ENCODE measurements at places on chromosomes 6 and 20.

DNA sequence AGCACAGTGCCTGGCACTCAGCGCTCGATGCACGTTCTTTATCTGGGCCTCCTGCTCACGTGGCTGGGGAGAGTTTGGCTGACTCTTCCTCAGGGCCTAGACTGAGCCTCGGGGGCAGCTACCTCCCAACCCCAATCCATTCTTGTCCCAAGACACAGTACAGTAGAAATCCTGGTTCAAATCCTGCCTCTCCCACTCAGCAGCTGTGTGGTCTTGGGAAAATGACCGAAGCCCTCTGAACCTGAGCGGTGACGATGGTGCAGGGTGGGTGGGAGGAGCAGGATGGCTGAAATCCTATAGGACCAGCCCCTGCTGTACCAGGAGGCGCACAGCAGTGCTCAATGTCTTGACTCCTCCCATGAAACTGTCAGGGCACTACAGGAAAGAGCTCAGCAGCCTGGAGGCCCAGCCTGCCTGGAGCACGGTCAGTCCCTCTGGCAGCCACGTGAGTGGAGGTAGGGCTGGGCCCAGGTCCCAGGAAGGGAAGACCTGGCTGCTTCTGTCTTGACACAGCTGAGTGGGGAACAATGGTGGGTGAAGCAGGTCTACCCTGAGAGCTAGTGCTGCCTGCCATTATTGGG lies 31.5 kb downstream of the PDRG1 start:
- no peak for DNase-seq

GRCh38 chr6:4057036-4057435 lies 21.9 kb downstream of the FAM217A start:
- DNase-seq, result no peak

GRCh38 chr6:36694616-36695015 lies 3.0 kb upstream of the RAB44 start:
- DNase-seq, result no peak

GRCh38 chr6:145015739-145016558 lies 719.4 kb downstream of the EPM2A start:
- DNase-seq, result no peak

DNA sequence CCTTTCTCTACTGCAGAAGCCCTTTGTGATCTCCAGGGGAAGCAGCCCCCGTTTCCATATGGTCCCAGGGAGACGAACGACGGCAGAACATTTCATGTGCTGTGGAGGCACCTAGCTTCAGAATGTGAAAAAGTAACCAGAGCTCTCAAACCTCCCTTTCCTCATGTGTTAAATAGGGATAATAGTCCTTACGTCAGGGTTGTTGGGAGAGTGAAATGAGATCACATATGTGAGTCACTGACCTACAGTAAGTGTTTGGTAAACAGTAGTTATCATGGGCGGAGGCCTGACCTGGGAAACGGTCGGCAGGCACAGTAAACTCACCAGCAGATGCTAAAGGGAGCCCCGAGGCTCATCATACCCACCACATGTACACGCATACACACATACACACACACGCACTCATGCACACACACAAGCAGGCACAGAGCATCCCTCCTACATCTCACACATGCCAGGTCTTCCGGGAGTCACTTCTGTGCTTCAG lies 89.7 kb downstream of the LY86 start:
- DNase-seq, result no peak

DNA sequence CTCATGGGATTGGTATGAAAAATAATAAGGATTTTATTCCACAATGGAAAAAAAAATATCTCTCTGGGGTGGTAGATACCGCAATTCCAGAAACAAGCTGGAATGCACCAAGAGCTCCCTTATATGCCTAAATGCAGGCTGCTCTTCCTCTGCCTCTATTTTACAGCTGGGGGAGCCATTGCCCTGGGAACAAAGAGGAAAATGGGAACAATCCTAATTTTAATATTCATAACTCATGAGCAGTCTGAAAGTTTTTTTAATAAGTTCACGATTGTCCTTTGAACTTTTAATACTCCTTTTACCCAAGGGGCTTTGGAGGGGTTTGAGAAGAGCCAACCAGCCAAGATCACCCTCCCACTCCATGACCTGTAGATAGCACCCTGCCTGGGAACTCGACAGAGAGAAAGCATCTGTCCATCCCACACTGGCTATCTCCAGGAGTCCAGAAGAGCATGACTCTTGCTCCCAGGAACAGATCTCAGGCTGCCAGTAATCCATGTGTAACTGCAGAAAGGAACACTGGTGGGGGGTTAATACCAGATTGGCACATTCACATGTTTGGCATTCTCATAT lies 74.7 kb downstream of the CD83 start:
- no peak for DNase-seq

DNA sequence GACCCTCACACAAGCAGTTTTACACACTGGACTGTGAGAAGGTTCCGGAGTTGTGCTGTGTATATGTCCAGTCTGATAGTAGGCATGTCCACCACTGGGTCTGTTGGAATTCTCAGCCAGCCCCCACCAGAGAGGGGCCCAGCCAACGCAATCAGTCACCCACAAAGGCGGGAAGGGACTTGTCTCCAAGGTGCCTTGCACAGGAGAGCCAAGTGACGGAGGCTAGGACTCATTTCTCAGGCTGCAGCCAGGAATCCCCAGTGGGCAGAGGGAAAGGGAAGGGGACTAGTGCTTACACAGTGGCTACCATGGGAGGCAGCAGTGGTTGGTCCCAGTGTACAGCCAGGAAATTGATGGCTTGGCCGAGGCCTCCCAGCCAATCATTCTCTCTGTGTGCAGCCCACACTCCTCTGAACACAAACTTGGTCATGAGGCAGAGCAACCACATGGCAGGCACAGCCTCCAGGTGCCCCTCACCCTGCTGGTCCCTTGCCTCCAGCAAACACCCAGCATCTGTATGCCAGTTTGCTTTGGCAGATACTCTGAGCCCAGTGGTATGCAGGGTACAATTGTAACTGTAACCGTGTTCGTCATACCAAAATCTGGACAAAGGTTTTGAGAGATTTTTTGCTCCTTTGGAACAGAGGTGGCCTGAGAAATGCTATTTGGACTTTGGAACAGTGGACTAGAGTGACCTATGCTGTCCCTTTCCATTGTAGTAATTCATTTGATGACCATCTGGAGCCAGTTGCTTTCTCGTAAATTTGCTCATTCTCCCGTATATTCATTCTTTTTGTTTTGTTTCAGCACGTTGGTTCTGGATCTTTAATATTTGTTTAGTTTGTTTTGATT lies 72.9 kb upstream of the MYL9 start:
- DNase-seq, result no peak

DNA sequence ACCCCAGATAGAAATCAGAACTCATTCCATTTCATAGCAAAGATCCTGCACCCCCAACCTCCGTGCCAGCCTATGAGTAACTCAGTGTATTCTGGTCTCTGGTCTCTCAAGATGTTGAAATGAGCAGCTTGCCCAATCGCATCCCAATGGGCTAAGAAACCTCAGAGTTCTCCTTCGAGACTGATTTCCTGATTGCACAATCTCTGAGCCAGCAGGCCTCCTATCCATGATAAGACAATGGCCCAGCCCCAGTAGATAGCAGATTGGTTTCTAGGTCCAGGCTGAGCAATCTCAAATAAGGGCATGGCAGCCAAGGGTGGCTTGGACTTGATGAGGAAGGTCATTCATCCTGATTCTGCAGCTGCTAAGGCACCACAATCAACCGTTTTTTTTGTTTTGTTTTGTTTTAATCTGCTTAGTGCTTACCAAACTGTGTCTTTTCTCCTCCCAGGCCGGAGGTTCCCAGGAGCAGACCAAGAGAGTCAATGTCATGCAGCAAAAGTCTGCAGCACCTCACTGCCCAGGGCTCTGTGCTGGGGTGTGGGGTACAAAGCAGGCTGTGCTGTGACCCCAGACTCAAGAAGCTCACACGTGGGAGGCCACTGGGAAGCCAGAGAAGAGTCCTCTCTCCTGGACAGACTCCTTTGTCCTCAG lies 125.1 kb upstream of the NXT1 start:
- DNase-seq, result no peak

- no peak for DNase-seq
These were observed 19.2 kb downstream of the PDE7B start for GRCh38 chr6:135870722-135871121.

GRCh38 chr20:64131406-64131805 lies 24.0 kb upstream of the NPBWR2 start:
- DNase-seq, result no peak

GRCh38 chr20:41344938-41345728 lies 4.5 kb downstream of the LPIN3 start:
- no peak for DNase-seq

DNA sequence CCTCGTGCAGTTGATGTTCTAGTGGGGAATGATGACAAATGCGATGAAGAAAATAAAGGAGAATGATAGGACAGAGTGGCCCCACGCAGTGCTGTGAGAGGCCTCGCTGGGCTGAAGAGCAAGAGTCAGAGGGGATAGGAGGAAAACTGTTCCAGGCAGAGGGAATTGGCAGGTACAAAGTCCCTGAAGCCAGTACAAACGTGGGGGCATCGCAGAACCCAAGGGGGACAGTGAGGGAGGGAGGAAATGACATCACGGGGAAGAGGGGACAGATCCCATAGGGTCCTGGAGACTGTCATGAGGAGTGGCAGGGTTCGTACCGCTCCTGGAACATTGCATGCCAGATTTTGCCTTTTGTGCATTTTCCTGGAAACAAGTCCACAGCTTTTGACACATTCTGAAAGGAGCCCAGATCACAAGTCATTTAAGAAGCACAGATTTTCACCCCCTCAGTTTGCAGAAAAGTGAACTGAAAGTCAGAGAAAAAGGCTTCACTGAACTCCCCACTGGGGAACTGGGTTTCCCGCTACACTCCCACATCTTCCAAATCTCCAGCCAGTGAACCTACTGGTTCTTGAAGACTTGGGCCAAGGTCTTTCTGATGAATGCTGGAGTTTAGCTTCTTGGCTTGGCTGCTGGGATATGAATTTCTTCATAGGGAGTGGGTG lies 77.0 kb downstream of the SULF2 start:
- DNase-seq, result no peak

- no peak for DNase-seq
These were observed 8.1 kb upstream of the UBR2 start for GRCh38 chr6:42555477-42556457.

DNA sequence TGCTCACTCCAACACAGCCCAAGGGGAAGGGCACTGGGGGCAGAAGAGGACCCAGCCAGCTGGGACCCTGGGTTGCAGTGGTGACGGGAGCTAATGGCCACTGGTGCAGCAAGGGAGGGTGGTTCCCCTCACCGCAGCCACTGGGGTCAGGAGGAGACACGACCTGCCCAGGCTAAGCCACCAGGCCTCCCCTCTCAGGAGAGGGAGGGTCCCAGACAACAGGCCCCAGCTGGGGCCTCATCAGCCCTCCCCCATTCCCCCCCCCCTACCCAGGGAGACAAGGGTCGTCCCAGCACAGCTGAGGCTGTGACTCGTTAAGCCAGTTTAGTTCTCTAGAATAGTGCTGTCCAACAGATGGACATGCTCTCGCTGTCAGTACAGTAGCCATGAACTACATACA lies 17.3 kb upstream of the MATN4 start:
- DNase-seq, result no peak

DNA sequence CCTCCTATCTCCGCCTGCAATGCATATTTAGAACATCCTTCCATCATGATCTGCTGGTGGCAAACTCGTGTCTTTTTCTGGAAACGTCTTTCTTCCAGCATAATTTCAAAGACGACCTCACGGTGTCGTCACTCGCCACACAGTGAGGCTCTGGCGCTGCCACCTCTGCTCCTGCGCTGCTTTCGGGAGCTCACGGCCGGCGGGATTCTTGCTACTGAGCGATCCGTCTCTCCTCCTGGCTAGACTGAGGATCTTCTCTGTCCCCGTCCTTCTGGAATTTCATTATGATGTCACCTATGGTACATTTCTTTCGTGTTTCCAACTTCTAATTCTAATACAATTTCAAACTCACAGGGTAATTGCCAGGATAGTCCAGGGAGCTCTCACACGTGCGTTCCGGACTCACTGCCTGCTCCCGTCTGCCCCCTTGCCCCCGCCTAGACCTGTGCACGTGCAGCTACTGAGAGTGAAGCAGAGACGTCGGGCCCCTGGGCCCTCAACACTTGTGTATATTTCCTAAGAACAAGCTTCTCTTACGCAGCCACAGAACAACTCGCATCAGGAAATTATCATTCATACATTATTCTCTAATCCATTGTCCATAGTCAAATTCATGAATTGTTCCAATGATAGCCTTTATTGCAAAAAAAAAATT lies 25.5 kb upstream of the HELZ2 start:
- DNase-seq, result no peak

GRCh38 chr6:57432157-57432556 lies 114.7 kb downstream of the PRIM2 start:
- no peak for DNase-seq

GRCh38 chr6:132218059-132218696 lies 183.1 kb downstream of the MOXD1 start:
- DNase-seq, result no peak

- DNase-seq, result no peak
These were observed 11.1 kb downstream of the SMLR1 start for GRCh38 chr6:130838250-130838860.

GRCh38 chr20:55515832-55516231 lies 489.5 kb downstream of the CBLN4 start:
- DNase-seq, result no peak

DNA sequence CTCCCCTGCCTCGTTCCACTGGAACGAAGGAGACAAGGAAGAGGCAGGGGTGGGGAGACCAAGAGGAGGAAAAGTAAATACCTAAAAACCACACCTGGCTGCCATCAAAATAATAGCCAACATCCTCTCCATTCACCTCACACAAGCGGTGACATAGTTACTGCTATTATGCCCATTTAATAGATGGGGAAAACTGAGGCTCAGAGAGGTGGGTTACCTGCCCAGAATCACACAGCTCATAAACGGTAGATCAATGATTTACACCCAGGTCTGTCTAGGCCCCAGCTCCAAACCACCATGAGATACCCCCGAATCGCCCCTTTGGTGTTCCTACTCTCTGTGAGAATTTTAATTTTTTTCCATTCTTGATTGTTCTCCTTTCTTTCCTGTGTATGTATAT lies 253.8 kb downstream of the BMP7 start:
- DNase-seq, result no peak

- DNase-seq, result no peak
These were observed 5.7 kb upstream of the RAB5IF start for GRCh38 chr20:36599912-36600345.

DNA sequence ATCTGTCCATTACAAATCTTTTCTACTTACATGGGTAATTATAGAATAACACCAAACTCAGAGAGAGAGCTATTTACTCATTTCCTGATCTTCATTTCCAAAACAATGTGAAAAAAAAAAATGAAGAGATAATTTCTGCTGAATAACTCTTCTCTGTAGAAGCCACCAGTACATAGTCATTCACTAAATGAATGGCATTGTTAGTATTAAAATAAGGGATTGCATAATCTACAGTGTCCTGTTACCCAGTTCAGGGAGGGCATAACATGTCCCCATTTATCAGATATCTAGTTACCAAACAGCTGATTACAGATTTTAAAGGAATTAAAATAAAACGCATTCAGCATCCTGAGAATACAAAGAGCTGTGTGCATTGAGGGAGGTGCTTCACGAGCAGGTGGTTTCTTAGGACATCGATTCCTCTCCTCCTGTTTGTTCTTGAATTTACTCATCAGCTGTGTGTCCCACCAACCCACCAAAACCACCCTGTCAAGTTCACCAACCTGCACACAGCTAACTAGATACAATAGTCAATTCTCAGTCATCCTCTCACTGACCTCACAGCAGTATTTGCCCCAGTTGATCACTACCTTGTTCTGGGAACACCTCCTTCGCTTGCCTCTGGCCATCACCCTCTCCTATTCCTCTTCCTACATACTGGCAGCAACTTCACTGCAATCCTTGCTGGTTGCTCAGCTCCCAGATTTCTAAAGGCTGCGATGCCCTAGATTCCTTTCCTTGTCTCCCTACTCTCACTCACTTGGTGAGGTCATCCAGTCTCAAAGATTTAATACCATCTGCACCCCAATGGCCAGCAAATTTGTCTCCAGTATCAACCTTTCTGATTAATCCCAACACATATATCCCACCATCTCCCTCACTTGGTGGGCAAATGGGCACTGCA lies 18.7 kb downstream of the CNKSR3 start:
- no peak for DNase-seq

Measured in stimulated activated CD8-positive, alpha-beta memory T cell treated with anti-CD3 and anti-CD28 coated beads, Interleukin-15, amount 100 ng/mL, for 4 hours (primary cell).